Chondrocyte (in vitro differentiated cells): ENCODE measurements at places on chromosomes 2 and 18. TPM values are rescaled to one million over a fixed set of nuclear protein-coding genes. Genes with fewer than 3 reads are reported as not detected.

- no peak for DNase-seq
- H3K27me3 ChIP-seq = no peaks in the 10 kb centered on the region
- peaks cover 4% of the 10 kb centered on the region for H3K4me1 ChIP-seq
- H3K4me3 ChIP-seq = no peak overlapping the region
- H3K36me3 ChIP-seq = peaks cover 2% of the 10 kb centered on the region
- no peak overlapping the region for H3K27ac ChIP-seq
Observed at GRCh38 chr2:155852156-155852555, 480.4 kb downstream of the NR4A2 start.

DNA sequence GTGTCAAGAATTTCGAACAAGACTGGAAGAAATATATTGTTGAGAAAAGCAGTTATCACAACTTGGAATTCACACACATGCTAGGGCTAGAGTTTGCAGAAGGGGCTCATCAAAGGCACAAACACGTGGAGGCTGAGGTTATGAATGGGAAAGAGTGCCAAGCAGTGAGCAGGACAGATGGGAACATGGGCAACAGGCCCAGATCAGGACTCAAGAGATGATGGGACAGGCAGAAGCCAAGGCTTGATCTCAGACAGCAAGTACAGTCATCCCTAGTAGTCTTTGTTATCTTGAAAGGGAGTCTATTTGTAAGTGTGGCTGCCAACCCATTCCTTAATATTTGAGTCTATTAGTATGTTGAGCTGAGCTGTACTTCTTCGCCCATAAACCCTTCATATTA lies 22.2 kb upstream of the EPC2 start:
- no peak overlapping the region for H3K27ac ChIP-seq
- no peaks in the 10 kb centered on the region for H3K27me3 ChIP-seq
- no peak overlapping the region for H3K4me3 ChIP-seq

- H3K4me3 ChIP-seq = no peak overlapping the region
- DNase-seq = no peak
- H3K36me3 ChIP-seq = peaks cover 2% of the 10 kb centered on the region
- no peaks in the 10 kb centered on the region for H3K4me1 ChIP-seq
Observed at GRCh38 chr18:46362533-46362932, 258.3 kb downstream of the HAUS1 start.

DNA sequence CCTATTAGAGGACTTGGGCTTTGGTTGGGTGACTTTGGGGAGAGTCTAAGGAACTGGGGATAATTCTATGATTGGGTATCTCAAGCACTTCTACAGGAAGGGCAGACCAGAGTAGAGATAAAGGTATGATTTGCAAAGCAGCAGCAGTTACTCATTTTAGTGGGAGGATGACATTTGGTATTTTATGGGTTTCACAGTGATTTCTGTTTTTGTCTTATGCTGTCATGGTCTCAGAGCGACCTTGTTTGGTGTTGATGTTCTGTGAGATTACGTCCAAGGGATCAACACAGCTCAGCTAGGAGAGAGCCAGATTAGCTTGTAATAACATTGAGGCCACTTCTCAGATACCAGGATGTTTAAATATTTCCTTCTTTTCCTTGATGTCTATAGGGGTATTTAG lies 18.2 kb downstream of the TTR start:
- H3K36me3 ChIP-seq = no peaks in the 10 kb centered on the region
- H3K4me1 ChIP-seq = peaks cover 5% of the 10 kb centered on the region
- H3K27me3 ChIP-seq = peaks cover 2% of the 10 kb centered on the region

DNA sequence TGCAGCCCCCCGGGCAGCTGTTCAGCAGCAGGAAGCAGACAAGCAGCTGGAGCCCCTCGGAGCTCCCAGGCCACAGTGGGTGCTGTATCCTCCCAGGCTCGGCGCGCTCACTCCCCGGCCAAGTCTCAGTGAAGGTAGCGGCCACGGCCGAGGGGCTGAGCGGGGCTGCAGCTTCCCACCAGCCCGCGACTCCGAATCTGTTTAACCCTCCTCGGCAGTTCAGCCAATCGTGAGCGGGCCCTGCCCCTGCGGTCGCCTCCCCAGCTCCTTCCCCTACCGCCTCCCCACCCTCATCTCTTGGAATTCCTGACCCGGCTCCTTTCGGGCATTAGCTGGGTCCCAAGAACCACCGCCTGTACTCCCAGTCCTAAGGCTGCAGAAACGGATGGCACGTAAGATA lies at the start of gene RESP18:
TSS of gene RESP18 (minus strand) at position 203 of the 400 bp plus-strand sequence.
- no peak for DNase-seq
- no peak within 1 kb of the TSS for H3K4me3 ChIP-seq
- H3K27ac ChIP-seq = no peak within 1 kb of the TSS
- peaks cover 3% of the 10 kb centered on the region for H3K36me3 ChIP-seq

- H3K36me3 ChIP-seq = no peaks in the 10 kb centered on the region
- peaks cover 3% of the 10 kb centered on the region for H3K4me1 ChIP-seq
- H3K4me3 ChIP-seq = no peak overlapping the region
- peaks cover 2% of the 10 kb centered on the region for H3K27me3 ChIP-seq
- H3K27ac ChIP-seq = no peak overlapping the region
- DNase-seq = no peak
Observed at GRCh38 chr2:235138339-235138738, 186.5 kb downstream of the SH3BP4 start.

DNA sequence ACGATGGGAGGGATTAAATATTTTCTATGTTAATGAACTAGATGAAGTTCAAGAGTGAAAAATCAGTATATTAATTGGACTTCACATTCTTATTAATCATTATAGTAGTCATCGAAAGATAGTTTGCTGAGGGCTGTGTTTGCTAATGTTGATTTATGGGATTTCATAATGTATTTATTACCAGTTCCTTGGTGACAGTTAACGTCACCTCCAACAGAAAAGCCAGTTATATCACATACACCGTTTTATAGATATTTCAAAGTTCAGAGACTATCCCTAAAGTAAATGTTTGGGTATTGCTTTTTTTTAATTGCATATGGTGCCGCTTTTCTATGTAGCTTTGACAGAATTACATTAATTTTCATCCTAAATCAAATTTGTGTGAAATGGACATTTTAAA lies 49.4 kb upstream of the SP5 start:
- no peak overlapping the region for H3K27ac ChIP-seq
- peaks cover 14% of the 10 kb centered on the region for H3K27me3 ChIP-seq
- no peaks in the 10 kb centered on the region for H3K36me3 ChIP-seq
- no peak for DNase-seq

GRCh38 chr2:28583899-28584553 lies 88.2 kb downstream of the PLB1 start:
- DNase-seq = peak; percentile 85
- H3K27ac ChIP-seq = peak overlapping the region; percentile 100
- no peaks in the 10 kb centered on the region for H3K27me3 ChIP-seq
- peaks cover 55% of the 10 kb centered on the region for H3K4me1 ChIP-seq

DNA sequence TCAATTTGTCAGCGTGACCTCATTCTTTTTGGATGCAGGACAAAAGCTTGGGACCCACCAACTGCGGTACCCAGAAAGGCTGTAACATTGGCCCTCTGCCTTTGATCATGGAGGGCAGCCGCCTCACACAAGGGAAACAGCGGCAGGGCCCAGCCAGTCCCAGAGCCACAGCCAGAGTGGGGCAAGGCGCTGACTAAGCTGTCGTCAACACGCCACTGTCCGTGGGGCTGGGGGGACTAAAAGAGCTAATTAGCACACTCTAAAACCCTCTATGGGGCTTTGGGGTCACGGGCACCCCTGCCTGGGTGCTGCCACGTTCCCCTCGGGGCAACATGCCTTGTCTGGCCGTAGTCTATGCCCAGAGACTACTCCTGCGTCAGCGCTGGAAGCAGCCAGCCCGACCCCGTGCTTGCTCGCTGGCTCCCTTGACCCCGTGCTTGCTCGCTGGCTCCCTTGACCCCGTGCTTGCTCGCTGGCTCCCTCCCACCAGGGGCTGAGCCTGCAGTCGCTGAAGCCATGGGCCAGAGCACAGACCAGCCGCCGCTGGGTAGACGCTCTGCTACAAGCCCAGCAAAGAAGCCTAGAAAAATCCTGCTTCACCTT lies 598.4 kb downstream of the MBD2 start:
- DNase-seq = no peak
- no peak overlapping the region for H3K27ac ChIP-seq

DNA sequence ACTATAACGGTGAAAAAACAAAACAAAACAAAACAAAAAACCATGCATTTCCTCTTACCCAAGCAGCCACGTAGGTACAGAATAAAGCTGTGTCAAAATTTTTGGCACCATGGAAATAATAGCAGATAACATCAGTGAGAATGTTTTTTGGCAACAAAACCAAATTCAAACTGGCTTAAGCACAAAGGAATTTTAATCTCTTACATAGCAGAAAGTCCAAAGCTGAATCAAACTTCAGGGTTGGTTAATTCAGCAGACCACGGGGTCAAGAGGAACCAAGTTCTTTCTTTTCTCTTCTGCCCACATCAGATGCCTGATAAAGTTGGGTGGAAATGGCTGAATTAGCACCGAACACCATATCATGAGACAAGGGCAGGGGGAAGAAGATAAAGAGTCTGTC lies 129.5 kb downstream of the PAX3 start:
- H3K4me1 ChIP-seq = no peaks in the 10 kb centered on the region
- no peaks in the 10 kb centered on the region for H3K27me3 ChIP-seq
- H3K36me3 ChIP-seq = no peaks in the 10 kb centered on the region
- no peak overlapping the region for H3K27ac ChIP-seq
- no peak overlapping the region for H3K4me3 ChIP-seq

DNA sequence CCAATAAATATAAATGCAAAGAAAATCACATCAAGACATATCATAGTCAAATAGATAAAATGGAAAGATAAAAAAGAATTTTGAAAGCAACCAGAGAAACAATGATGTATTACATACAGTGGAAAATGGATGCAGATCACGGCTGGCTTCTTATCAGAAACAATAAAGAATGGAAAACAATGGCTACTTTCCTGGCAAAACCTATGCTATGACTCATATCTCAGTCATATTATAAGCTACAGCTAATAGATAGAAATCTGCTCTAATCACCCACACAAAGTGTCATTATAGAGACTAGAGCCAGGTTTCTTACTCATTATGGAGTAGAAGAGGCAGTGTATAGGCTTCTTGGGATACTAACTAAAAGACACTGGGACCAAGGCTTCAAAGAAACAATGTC lies 93.5 kb upstream of the TACR1 start:
- no peaks in the 10 kb centered on the region for H3K4me1 ChIP-seq
- H3K36me3 ChIP-seq = no peaks in the 10 kb centered on the region
- no peaks in the 10 kb centered on the region for H3K27me3 ChIP-seq

DNA sequence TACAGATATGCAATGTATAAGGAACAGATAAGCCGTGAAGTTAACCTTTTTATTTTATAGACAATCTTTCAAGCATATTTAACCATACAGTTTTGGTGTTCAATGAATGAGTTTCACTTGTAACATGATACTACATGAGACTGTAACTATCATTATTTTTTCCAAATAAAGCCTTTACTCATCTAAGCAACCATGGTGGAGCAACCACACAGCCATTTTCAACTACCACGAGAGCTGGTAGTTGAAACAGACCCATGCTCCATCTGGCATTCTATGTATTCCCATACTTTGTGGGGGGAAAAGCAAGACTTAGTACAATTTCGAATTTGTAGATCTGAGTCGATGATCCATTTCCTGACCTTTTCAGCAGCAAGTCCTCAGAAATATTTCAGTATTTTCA lies 159.3 kb upstream of the RND3 start:
- peaks cover 34% of the 10 kb centered on the region for H3K4me1 ChIP-seq
- no peak overlapping the region for H3K4me3 ChIP-seq
- H3K36me3 ChIP-seq = no peaks in the 10 kb centered on the region
- H3K27ac ChIP-seq = no peak overlapping the region
- no peak for DNase-seq
- H3K27me3 ChIP-seq = no peaks in the 10 kb centered on the region

DNA sequence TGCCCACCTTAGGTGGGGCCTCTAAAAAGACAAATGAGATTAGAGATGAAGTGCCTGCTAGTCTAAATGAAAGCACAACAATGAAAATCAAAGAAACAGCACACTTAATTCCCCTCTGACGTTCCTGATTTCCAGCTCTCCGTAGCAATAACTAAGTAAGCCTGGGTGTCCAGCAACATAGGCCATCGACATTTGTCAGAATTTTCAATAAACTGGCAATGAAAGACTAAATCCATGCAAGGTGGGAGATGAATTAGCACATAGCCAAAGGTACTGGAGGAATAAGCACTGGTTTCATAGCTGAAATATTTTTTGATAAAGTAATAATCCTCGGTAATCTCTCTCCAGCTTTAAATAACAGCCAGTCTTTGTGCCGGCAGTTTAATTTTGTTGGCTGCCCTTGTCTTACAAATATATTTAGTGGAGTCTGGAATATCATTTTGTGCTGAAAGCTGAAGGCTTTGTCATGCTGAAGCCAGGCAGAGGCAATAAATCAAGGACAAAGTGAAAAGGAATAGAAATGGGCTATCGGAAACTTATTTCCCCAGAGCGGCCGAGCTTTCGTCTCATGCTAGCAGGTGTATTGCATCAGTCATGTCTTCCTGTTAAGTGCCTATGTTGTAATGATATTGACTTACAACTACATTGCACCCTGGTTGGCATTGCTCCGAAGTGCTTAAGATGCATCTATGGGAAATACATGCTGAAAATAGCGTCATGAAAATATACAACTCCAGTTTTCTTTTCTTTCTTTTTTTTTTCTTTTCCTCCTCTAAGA lies 790.1 kb downstream of the CNTNAP5 start:
- no peaks in the 10 kb centered on the region for H3K27me3 ChIP-seq
- DNase-seq = no peak
- no peak overlapping the region for H3K27ac ChIP-seq
- H3K4me3 ChIP-seq = no peak overlapping the region
- H3K4me1 ChIP-seq = no peaks in the 10 kb centered on the region
- no peaks in the 10 kb centered on the region for H3K36me3 ChIP-seq

GRCh38 chr2:48227617-48228344 lies 302.2 kb upstream of the STON1 start:
- no peak for DNase-seq
- H3K27me3 ChIP-seq = peaks cover 5% of the 10 kb centered on the region
- no peak overlapping the region for H3K27ac ChIP-seq
- H3K36me3 ChIP-seq = no peaks in the 10 kb centered on the region

Gene ALLC
- total RNA-seq = not detected in 3 replicates

Gene RNU2-63P
- 2.7 TPM in 1 of 3 replicates, not detected in the others for total RNA-seq

Gene EGR4
- not detected in 3 replicates for total RNA-seq
